A172 (cell line): ENCODE measurements at places on chromosomes 6 and 20.

- DNase-seq: no peak
These were observed 6.6 kb downstream of the MYL9 start for GRCh38 chr20:36548006-36548315.

GRCh38 chr6:140380427-140381218 lies 1006.2 kb upstream of the CITED2 start:
- no peak for DNase-seq

GRCh38 chr6:19906171-19906570 lies 69.0 kb downstream of the ID4 start:
- DNase-seq: no peak

DNA sequence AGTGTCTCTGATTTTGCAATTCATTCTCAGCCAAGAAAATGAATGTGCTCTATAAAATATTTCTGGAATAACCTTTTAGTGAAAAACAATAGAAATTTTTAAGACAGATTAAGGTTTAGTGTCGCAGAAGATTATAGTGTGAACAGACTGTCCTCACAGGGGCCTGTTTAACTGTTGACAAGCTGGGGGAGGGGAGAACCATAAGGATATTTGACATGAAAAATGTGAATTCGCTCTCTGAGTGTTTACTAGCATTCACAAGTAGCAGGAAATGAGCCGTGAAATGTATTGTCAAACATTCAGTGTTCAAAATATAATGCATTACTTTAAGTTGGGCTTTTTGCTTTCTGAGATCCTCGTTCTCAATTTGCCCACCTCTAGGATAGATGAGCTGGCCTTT lies 134.8 kb upstream of the TSHZ2 start:
- no peak for DNase-seq

DNA sequence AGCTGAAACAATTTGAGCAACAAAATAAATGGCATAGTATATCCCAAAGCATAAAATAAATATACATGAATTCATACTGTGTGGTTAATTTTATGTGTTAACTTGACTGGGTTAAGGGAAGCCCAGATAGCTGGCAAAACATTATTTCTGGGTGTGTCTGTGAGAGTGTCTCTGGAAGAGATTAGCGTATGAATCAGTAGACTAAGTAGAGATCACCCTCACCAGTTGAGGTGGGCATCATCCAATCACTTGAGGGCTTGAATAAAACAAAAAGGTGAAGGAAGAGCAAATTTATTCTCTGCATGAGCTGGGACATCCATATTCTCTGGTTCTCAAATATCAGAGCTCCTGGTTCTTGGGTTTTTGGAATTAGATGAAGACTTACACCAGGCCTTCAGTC lies 17.9 kb downstream of the SLC22A16 start:
- no peak for DNase-seq

DNA sequence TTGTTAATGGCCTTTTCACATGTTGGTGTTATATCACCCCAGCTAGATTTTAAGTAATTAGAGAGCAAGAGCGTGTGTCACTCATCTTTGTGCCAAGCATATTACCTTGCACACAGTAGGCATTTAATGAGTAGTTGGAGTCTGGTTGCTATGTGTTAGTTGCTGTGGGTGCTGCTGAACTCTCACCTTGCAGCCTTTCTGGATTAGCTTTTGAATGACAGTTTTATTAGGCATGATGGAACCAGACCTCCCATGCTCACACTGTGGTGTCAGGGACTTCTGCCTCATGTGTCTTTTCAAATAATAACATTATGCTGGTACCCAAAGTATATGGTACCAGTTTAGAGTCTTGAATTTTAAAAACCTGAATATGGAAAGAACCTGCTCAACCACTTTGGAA lies 55.9 kb downstream of the TRAF3IP2 start:
- DNase-seq: no peak

DNA sequence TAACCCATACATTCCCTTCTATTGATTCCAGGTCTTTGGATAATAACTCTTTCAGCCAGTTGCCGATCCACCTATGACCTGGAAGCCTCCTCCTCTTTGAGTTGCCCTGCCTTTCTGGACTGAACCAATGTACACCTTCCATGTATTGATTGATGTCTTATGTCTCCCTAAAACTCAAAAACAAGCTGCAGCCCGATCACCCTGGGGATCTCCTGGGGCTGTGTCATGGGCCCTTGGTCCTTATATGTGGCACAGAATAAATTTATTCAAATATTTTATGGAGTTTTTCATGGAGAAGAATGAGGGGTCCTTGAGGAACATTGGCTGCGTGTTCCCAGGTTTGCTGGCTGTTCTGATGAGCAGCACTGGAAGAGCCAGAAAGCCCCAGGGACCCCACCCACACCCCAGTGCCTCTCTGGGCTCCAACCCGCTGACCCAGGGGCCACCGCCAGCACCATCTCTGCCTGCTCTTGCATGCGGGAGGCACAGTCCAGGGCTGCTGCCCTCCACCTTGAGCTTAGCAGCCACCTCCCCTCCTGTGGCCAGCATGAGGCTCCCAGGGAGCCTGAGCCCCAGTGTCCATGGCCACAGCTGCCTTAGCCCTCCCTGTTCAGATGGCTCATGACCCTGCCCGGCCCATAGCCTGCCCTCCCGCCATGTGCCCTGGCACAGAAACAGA lies 36.5 kb upstream of the CST7 start:
- no peak for DNase-seq

GRCh38 chr6:111926731-111927302 lies 53.6 kb upstream of the FYN start:
- DNase-seq: no peak

GRCh38 chr6:168598251-168599117 lies 157.5 kb downstream of the SMOC2 start:
- DNase-seq: no peak

GRCh38 chr6:43791745-43792422 lies 21.9 kb downstream of the VEGFA start:
- no peak for DNase-seq

DNA sequence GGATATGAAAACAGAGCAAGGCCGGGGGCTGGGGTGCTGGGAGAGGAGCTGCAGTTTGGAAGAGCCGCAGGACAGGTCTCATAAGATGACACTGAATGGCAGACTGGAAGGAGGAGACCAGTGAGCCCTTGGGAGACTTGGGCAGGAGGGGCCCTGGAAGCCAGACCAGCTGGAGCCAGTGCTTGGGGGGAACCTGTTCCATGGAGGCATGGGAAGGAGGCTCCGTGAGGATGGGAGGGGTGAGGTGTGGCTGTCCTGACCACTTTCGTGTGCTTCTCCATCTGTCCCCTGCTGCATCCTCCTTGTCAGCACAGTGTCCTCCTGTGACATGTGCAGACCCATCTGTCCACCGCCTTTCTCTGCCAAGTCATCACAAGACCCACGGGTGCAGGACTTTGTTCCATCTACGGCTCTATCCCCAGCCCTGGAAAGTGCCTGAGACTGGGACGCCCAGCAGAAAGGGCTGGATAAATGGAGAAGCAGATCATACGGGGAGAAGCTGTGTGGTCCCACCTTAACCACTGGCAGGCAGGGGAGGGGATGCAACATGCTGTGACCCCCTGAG lies 84.8 kb upstream of the MPC1 start:
- no peak for DNase-seq

- DNase-seq: no peak
These were observed 95.0 kb upstream of the FAM8A1 start for GRCh38 chr6:17505062-17505476.

- no peak for DNase-seq
These were observed 30.4 kb upstream of the SNX9 start for GRCh38 chr6:157792671-157793070.

DNA sequence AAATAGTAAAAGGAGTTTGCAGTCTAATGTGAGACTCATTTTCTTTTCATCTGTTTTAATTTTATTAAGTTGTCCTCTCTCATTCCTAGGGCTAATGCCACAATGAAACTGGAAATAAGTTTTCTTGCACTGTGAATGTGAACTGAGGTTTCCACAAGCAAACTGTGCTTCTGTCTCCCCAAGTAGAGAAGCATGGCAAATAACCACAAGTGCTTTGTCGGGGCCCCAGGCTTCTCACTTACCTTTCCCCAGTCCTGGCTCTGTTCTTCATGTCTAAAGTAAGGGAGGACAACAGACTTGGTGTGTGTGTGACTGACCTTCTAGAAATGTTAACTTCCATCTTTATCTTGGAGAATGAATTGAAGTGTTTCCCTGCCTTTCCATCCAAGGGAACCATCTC lies 80.8 kb downstream of the CBFA2T2 start:
- DNase-seq: no peak

DNA sequence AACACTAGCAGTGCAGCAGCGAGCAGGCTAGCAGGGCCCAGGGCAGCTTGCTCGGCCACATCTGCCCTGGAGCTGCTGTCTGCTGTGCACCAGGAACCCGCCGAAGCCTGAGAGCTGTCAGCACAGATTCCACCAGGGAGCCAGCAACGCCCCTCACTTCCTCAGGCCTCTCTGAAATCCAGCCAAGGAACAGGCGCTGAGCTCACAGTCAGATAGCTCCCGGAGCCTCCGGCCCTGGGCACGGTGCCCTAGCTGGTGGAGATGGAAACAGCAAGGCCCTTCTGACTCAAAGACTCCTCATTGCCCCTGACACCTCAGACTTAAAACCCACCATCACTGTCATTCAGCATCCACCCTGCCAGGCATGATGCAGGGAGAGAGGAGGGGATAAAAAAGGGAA lies 839.4 kb downstream of the MAFB start:
- peak; percentile 93 for DNase-seq

DNA sequence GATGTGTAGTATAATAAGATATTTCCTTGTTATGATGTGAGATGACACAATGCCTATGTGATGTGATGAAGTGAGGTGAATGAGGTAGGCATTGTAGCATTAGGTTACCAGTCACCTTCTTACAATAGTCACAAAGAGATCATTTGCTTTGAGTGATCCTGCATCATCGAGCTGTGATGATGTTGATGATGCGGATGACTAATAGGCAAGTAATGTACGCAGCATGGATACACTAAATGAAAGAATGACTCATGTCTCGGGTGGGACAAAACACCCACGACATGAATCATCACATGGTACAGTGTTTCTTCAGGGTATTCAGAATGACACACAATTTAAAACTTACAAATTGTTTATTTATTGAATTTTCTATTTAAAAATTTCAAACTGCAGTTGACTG lies 806.3 kb upstream of the GJE1 start:
- DNase-seq: peak; percentile 94

- no peak for DNase-seq
These were observed 4.5 kb downstream of the SOX4 start for GRCh38 chr6:21597801-21598673.

DNA sequence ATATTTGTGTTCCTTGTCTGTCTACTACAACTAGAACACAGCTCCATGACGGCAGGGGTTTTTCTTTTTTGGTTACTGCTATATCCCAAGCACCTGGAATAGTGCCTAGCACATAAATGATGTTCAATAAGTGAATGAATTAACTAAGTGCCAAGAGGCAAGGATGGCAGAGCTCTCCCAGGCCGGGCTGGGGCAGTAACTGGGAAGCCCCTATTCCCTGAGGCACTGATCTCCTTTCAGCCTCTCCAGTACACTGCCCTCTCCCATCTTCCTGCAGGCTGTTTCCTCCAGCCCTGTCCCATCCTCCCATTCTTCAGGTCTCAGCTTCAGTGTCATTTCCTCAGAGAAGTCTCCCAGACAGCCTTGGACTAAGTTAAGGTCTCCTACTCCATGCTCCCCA lies 29.0 kb upstream of the SPDEF start:
- DNase-seq: no peak

DNA sequence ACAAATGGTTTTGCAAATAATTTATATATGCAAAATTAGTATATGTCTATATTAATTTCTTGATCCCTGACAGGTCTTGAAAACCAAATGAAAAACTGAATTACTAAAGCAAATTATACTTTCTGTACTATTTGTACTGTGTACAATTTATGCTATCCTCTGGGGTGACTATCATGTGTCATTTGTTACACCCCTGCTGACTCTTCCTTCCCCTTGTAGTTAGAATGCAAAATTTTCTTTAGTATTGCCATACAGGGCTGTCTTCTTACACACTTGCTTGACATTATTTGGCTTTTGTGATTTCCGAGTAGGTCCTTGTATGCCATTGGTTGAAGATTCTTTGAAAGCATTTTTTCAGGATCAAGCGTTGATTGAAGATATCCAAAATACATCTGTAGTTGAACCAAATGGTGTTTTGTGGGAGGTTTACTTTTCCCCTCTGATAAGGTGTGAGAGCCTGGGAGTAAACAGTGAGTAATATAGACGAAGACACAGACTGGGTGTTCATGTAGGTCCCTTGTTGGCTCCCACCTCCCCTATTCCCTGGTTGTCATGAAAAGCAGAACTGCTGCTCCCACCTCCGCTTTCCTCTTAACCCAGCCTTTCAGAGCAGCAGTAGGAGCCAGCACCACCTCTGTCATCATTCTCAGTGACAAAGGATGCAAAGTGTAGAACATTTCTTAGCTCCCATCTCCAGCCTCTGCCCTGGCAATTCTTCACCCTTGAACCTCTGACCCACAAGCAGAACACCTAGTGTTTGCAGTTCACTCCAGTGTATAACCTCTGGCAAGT lies 29.0 kb downstream of the NCOA7 start:
- DNase-seq: no peak

DNA sequence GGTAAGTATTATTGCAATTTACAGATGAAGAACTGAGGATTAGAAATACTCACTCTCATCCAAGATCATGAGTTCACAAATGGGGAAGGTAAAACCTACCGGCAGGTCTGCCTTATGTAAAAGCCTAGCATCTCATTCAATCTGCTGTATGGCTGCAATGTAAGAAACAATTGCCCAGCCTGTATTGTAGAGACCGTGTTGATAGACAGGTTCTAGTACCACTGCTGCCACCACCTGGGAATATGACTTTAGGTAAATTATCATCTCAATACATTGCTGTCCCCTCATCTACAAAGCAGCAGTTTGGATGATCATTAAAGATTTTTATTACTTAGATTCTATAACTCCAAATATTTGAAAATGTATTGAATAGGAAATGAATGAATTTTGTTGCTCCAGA lies 23.3 kb upstream of the ARHGAP18 start:
- DNase-seq: no peak

DNA sequence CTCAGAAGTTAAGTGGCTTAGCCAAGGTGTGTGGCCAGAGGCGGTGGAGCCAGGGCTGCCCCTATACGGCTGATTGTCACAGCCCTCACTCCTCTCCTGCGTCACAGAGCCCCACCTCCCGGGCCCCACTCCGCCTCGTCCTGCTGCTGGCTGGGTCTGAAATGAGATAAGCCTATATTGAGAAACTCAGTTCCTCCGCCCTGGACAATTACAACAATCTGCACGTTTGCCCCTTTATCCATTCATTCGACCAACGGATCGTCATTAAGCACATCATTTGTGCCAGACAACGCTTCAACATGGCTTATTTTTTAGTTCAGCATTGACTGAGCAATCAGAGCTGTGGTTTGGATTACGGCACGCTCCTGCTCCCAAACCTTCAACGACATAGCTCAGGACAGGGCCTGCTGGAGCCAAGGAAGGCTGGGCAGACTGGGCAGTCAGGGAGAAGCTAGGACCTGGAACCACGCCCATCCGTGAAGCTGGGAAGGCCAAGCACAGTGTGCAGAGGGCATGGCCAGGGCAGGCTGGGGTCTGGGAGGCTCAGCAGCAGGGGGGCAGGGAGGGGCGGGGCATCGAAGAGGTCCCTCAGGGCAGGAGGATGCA lies 16.6 kb upstream of the EZR start:
- DNase-seq: no peak

GRCh38 chr6:153048631-153049030 lies 46.1 kb upstream of the MTRF1L start:
- no peak for DNase-seq
